ENCODE measurements at places on chromosomes 5 and 9.

DNA sequence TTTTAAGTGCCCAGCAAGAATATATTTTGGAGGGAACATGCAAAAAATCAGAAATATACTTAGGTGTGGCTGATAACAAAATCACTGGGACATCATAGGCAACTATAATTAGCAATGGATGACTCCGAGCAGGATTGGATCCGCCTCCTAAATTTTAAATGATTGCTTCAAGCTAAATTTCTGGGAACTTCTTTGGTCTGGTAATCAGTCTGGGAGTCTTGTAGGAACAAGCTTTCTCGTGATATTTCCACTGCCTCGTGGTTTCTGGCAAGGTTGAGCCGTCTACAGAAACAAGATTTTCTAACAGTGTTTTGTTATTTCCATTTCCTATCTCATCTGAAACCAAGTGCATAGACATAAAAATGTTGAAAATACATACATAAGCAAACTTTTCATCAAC lies 232.6 kb downstream of the BNC2 start:
- DNase-seq: no peak

GRCh38 chr9:13606586-13606985 lies 327.1 kb upstream of the MPDZ start:
- no peak for DNase-seq

GRCh38 chr5:123261752-123262151 lies 161.5 kb downstream of the CEP120 start:
- DNase-seq: no peak

DNA sequence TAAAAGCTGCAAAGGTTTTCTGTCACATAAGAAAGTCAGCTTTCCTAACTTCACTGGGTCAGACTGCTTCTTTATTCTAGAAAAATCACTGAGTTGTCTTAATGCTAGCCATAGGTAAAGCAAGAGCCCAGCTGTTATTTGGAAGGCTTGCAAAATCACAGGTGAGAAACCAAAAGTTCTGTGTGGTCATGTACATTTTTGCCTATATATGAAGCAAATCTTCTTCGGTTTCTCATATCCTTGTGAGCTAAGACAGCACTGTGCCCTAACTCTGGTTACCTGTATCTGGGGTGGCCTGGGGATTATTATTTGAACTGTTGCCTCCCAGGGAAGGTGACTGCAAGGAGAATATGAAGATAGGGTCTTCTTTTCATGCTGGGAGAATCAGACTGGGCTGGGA lies 444.9 kb upstream of the CLINT1 start:
- DNase-seq: no peak

DNA sequence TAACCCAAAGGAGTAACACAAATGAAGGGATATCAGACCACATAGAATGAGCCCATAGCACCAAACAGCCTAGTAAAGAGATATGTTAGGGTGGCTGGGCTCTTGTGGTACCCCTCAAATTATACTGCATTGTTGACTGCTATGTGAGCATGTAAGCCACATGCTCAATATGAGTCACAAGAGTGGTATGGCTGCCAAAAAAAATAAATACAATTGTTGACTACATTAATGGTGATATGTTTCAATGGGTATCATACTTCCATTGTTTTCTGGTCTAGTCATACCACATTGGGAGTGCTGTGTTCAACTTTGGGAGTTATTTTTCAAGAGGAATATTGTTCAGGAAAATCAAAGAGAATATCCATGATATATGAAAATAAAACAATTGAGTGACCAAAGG lies 162.4 kb upstream of the PIK3R1 start:
- DNase-seq: no peak

- DNase-seq: no peak
Observed at GRCh38 chr5:14783691-14784090, 87.9 kb downstream of the ANKH start.

GRCh38 chr5:164191240-164191639 lies 685.8 kb downstream of the MAT2B start:
- DNase-seq: no peak

- DNase-seq: no peak
Observed at GRCh38 chr5:174609116-174609515, 115.3 kb upstream of the MSX2 start.

- DNase-seq: no peak
Observed at GRCh38 chr9:21965401-21965951, 28.7 kb downstream of the CDKN2A start.

GRCh38 chr5:157345485-157345884 lies 79.6 kb downstream of the CYFIP2 start:
- no peak for DNase-seq

GRCh38 chr9:134935056-134935640 lies 17.4 kb upstream of the FCN1 start:
- DNase-seq: no peak

- no peak for DNase-seq
Observed at GRCh38 chr9:98191181-98191608, 1.2 kb downstream of the CORO2A start.

GRCh38 chr5:65434122-65434521 lies 47.6 kb downstream of the ADAMTS6 start:
- DNase-seq: no peak

GRCh38 chr5:45795458-45795857 lies 99.3 kb upstream of the HCN1 start:
- no peak for DNase-seq

DNA sequence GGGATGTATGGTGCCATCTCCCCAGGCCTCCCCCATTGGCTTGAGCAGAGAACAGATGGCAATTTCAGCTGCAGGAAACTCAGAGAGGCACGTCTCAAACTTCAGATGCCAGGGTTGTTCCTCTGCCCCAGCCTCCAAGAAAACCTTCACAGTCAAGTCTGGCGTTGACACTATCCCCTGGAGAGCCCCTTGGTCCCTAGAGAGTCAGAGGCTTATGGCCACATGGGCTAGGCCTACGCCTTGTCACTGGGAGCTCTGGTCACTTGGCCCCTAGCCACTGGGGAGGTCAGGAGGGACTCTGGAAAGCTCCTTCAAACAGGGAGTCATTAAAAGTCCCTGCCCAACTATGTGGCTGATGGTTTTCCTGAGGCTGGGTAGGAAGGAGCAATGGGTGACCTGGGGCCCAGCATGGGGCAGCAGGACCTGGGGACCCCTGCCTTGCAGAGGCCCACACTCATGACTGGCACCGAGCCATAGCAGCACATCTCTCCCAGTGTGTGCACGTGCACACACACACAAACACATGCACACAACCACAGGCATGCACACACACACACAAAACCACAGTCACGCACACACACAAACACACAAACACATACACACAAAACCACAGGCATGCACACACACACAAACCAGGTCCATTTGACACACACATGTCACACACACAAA lies 144.2 kb downstream of the GADD45G start:
- no peak for DNase-seq
